ENCODE measurements at places on chromosomes 12 and 14.

DNA sequence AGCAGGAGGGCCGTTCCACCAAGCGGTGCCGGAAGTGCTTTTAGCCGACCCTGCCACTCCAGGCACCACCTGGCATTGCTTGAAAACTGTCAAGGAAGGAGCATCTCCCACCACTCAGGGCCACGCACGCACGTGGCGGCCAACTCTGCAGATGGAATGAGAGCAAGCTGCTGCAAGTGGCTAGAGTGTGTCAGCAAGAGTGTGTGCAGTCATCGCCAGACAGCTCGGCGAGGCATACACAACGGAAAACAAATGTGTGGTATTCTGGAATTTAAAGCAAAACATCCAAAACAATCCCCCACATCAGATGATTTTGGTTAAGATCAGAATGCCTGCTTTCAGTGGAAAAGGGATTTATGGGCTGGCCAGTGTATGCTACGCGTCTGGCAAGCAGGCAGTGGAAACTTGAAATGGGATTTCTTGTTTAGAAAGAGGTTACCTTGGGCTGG, 11.2 kb downstream of the CD9 start:
- DNase-seq = no peak

GRCh38 chr12:48924617-48925303, 532 bp downstream of the FKBP11 start:
- DNase-seq = peak; percentile 40

GRCh38 chr12:70648831-70649230, 11.6 kb upstream of the PTPRB start:
- DNase-seq = no peak

- no peak for DNase-seq
These were observed 748 bp upstream of the ACVRL1 start for GRCh38 chr12:51906430-51907082.

- no peak for DNase-seq
These were observed 296.6 kb upstream of the RTL1 start for GRCh38 chr14:101200008-101200649.

DNA sequence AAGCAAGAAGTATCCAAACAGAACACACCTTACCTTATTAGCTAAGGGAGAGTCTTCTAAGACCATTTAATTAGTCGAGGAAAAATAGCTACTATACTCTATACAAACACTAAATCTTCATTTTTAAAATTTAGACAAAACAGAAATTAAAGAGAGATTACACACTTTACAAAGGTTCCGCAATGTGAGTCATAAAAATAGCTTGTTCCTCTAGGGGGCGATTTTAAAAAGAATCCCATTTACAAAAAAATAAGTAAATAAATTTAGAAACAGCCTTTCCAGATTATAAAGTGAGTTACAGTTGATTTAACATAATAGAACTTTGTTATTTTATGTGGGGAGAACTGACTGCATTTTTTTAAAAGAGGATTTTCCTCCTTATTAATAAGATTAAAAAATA, 201.6 kb downstream of the PAX9 start:
- DNase-seq = no peak

Data from DMS79 (cell line).